NB4 (cell line): ENCODE measurements at places on chromosomes 5 and 9.

- no peak for DNase-seq
Observed at GRCh38 chr9:20564650-20565049, 57.6 kb downstream of the MLLT3 start.

DNA sequence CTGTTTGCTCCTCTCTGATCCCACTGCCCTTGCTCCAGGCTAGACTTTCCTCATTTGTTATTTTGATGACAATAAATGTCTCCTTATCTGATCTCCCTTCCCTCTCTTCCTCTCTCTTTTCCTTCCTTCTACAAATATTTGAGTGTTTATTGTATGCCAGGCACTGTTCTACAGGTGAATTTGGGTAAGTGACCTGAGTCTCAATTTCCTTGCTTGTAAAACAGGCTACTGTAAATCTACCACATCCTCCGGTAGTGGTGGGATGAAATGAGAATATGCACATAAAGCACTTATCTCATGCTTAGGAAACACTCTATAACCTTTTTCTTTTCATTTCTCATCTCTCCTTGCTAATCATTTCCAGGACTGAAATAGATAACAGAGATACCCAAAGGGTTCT lies 86.4 kb downstream of the HMHB1 start:
- no peak for DNase-seq

DNA sequence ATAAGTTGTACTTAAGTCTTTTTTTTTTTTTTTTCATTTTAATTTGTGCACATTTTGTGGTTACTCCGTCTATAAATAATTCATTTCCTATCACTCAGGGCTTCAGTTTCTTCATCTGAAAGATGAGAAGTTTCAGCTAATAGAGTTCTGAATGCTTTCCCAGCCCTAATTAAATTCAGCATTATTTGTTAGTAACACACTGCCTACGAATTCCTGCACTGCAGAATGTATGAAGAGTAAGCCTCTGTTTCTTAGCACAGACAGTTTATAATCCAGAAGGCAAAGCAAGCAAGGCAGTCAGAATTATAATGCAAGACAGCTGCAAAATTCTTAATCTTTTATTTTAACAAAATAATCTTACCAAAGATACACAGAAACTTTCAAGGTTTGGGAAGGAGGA lies 138.0 kb upstream of the GHR start:
- no peak for DNase-seq

- no peak for DNase-seq
Observed at GRCh38 chr9:132461281-132461896, 51.4 kb downstream of the CFAP77 start.

- DNase-seq, result no peak
Observed at GRCh38 chr5:59430066-59430685, 463.4 kb downstream of the PDE4D start.

- DNase-seq, result peak; percentile 12
Observed at GRCh38 chr5:120886351-120886860, 422.3 kb downstream of the PRR16 start.

DNA sequence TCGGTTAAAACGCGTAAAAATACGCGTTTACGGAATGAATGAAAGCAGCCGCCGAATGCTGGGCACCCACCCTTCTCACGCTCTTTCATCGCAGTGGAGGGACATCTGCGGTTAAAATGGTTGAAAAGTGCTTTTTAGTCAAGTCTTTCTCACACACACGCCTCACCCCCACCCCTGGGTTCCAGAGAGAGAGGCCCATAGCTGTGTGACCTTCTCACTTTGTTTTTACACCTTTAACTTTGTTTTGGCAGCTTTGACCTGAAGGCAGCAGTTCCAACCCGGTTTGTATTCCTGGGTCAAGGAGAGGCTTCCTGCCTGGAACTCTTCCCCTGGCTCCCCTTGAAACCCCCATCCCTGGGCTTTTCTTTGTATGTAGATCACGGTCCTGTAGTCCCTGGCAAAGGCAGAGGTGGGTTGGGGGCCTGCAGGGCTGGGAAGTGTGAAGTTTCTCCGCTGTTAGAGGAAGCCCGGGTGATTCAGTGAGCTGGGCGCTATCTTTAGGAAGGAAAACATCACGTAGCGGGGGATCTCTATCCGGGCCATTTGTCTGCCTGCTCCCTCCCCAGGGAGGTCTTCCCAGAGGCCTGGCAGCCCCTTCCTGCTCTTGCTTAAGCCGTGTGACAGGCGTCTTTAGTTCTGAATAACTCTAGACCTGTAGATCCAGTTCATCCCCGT lies 29.6 kb downstream of the SPRY4 start:
- DNase-seq, result no peak
